Left colon (tissue), 2 donors: ENCODE measurements at places on chromosomes 5 and 9.

- no peak for DNase-seq
These were observed 108.9 kb downstream of the PAM start for GRCh38 chr5:102863764-102864560.

GRCh38 chr5:172777881-172778814 is 7.2 kb upstream of the DUSP1 start:
- DNase-seq: peak; percentile 49

DNA sequence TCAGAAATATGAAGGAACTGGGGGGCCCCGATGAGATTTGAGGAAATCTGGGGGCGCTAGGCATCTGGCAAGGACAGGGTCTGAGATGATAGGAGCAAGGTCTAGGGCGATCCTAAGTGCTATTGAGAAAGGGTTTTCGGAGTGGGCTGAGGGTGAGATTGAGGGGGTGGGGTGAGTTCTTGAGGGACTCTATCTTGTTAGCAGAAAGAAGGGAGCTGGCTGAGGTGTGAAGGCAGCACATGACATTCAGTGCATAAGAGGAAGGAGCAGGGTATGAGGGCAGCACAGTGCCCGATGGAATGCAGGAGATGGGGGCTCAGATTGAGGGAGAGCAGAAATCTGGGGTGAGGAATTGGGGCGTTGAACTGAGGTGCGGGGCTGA is 640 bp downstream of the TRIM32 start:
- DNase-seq: no peak

DNA sequence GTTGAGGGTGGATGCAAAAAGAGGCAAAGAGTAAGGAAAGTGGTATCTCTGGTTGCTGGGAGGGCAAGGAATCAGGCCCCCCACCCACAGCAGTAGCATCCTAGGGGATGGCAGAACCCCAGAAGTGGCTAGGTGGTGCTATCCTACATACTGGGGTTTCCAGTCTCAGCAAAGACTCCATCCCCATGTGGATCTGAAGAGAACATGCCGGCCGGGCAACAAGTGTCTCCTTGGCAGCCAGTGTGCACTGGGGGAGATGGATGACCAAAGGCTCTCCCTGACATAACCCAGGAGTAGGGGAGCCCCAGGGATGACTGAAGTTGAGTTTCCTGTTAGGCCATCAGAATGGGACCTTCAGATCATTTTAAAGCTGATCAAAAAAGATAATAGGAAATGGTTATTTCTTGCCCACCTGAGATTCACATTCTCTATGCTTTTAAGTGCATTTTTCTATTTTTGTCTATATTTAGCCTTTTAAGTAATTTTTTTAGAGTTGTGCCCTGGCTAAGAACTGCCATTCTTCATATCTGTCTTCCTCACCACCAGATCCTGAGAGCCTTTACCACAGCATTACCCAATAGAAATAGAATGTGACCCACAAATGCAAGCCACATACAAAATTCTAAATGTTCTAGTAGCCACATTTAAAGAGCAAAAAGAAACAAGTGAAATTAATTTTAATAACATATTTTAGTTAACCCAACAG is 78.7 kb upstream of the SMIM23 start:
- no peak for DNase-seq

DNA sequence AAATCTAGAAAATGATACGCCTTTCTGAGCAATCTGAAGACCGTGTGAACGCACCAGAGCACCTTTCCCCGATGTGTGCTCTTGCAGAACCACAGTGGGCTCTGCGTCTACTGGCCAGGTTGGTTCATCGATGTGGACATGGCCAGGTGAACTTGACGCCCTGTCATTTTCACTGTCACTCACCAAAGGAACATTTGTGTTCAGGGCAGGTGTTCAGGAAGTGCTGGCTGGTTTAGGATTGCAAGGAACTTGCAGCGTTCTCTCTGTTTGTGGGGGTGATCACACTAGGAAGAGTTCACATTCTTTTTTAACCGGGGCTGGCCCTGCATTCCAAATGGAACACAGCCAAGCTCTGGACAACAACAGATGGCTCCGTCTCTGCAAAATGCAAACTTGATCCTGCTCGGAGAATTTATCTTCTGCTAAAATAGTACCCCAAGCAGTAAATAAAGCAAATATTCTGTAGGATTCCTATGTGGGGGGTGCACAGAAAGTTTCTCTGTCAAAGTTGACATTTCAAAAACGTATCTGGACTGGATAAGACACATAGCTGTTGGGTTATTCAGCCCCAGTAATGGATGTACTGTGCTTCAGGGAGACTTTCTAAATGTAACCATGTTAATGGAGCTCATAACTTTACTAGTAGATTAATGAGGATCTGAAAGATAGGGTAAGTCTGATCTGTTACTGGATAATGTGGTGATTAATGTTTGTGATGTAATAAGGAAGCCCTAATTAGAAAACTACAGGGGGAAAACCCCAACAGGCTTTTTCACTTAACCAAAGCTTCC is 45.7 kb upstream of the FANCC start:
- no peak for DNase-seq

GRCh38 chr9:82424599-82425120 is 436.1 kb downstream of the SPATA31D1 start:
- no peak for DNase-seq

DNA sequence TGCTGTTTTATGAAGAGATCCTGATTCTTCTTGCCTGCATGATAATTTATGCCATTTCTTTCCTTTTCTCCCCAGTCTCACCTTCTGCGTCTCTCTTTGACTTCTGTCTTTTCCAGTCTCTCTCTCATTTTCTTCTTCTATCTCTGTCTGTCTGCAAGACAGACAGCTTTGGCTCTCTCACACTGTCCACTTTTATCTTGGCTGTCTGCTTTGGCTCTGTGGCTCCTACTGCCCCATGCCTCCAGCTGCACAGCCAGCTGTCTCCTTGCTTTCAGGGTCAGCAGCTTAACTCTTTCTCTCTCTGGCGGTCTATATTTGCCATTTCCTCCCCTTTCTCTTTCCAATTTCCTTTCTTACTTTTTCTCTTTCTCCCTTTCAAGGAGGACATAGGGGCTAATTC is 971.1 kb upstream of the COX7C start:
- no peak for DNase-seq

- DNase-seq: no peak
These were observed 182.0 kb downstream of the GRIA1 start for GRCh38 chr5:153672347-153673090.

- DNase-seq: no peak
These were observed 37.5 kb upstream of the RGMB start for GRCh38 chr5:98735806-98736507.

- no peak for DNase-seq
These were observed 25.7 kb upstream of the C5orf47 start for GRCh38 chr5:173963182-173963838.

GRCh38 chr5:9428272-9428671 is 117.6 kb downstream of the SEMA5A start:
- DNase-seq: no peak

DNA sequence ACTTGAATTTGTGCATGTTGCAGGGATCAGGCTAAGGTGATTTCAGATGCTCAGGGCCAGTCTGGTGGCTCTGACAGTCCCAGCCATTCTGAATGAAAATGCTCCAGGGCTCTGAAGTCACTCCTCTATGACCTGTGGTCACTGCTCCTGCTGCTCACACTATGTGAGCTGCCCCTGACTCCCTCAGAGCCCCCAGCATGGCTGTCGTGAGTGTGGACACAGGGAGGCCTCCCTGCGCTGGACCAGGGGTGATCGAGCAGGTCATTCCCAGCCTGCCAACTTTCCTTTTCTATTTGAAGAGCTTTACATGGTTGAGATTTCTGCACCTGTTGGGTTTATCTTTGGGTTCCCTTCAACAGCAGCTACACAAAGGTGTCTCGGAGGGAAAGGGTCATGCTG is 74.5 kb downstream of the WNK2 start:
- no peak for DNase-seq

- no peak for DNase-seq
These were observed 8.1 kb downstream of the CDKN2A start for GRCh38 chr9:21985964-21986667.

DNA sequence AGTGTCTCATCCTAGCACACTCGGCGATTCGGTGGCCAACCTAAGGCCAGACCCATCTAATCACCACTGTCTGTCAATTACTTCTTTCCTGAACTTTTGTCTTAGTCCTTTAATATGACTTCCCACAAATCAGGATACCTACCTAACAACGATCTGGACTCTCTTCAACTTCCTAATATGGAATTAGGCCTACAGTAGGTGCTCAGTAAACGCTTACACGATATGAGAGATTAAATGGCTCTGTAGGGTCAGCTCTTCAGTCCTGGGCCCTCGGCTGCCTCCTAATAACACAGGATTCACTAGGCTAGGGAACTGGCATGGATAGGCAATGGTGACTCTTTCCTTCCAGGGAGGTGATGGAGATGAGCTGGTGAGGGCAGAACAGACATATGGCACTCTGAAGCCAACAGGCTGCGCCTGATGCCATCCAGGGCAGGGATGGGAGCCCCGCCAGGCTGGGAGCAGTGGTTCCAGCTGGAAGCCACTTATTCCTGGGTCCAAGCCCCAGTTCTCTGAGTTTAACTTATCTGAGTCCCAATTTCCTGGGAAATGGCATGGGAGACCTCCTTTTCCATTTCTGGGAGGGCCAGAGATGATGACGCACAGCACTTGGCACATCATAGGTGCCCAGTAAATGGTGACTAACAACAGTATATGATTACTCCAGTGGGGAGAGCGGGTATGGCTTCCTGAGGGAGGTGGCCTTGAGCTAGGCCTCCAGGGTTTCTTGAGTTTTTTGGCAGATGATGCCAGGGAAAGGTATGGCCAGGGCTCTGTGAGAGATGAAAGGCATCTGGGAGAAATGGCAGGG is 7.3 kb downstream of the PDGFRB start:
- DNase-seq: no peak

DNA sequence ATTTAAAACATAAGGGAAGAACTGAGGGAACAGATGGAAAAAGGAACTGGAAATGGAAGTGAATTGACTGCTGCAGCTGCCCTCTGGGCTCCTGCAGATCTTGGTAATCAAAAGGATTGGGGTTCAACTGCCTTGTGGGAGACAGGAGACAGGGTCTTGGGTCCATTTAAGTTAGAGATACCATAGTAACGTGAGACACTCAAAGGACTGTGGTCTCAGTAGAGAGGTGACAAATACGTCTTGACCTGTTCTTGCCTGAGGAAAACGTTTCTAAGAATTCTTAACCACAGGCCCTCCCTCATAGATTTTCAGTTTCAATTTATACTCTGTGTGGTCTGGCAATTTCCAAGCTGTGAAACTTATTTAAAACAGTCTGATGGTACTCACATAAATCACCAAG is 100.8 kb upstream of the DHFR start:
- DNase-seq: no peak

DNA sequence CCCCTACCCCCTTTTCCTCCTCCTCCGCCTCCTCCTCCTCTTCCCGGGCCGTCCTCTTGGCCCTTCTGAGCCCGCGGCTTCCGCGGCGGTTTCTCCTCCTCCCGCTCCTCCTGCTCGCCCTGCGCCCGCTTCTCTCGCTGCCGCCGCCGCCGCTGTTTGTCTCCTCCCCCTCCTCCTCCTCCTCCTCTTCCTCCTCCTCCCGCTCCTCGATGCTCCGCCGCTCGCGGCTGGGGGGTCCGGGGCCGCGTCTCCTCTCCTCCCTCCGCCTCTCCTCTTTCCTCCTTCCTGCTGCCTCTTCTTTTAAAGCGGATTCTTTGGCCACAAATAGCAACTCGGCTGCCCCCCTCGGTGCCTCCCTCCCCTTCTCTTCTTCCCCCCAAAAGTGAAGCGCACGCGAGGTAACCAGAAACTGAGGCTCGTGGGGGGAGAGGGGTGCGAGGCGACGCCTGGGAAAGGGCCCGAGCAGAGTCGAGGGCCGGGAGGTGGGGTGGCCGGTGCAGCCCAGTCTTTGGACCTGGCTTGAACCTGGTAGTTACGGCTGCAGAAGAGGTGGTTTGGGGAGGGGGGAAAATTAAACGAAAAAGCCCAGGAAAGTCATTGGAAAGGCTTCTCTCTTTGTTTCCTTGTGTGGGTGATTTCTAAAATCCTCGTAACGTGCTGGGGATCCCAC is 1058.5 kb upstream of the DMAC1 start:
- peak; percentile 78 for DNase-seq

- no peak for DNase-seq
These were observed 11.1 kb downstream of the MED27 start for GRCh38 chr9:132068605-132069004.

DNA sequence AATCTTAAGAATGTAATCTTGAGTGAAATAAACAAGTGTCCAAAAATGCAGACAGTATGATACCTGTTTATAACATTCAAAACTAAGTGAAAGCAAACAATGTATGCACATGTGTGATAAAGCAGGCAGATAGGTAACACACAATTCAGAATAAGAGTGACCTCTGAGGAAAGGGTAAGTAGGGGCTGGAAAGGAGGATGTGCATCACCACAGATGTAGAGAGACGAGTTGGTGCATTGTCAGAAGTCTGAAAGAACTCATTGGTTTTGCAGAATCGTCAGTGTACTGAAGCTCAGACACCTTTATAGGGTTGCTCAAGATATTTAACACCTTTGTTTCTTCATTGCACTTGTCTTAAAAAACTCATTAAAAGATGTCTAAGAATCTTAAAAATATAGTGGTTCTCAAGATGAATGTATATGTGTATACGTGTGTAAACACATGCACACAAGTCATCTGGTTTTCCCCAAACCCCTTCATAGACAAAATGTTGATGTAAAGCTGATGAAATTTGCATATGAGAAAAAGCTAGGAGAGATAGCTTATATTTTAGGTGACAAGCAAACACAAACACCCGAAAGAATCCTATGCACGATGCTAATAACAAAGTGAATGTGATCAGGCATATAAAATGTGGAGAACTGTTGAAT is 197.6 kb upstream of the MEF2C start:
- no peak for DNase-seq

DNA sequence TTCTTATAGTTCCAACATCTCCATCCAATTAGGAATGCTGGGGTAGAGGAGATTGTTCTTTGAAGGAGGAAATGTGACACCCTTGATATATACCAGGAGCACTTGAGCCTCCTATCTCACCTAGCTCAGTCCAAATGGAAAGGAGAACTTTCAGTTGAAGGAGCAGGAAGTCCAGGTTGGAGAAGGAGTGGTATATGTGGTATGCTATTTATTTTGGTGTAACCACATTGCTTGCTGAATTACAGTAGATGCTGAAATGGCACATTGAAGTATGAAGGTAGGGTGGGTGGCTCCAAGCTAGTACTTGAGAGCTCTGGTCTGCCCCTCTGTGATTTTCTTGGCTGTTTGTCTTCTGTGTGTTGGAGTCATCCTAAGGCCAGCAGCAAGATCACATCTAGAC is 6.1 kb downstream of the CSNK1G3 start:
- DNase-seq: no peak
